Retina (tissue), 1 donor: ENCODE measurements at places on chromosomes 2 and 18.

GRCh38 chr2:195741191-195741590, 84.2 kb downstream of the SLC39A10 start:
- no peak for DNase-seq

GRCh38 chr2:8178911-8179310, 502.9 kb upstream of the ID2 start:
- no peak for DNase-seq

DNA sequence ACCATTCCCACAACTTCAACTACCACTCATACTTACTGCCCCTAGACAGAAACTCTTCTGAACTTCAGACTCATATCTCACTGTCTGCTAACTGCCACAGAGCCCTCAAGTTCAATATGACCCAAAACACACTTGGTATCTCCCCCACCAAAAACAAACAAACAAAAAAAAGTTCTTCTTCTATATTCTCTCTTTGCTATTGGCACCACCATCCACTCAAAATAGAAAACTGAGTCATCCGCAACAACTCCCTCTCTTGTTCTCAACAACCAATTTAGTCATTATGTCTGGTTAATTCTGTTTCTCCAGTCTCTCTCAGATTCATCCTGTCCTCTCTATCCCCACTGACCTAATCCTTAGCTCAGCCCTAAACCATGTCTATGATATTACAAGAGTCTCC, 7.2 kb upstream of the DCTN1 start:
- DNase-seq, result no peak

DNA sequence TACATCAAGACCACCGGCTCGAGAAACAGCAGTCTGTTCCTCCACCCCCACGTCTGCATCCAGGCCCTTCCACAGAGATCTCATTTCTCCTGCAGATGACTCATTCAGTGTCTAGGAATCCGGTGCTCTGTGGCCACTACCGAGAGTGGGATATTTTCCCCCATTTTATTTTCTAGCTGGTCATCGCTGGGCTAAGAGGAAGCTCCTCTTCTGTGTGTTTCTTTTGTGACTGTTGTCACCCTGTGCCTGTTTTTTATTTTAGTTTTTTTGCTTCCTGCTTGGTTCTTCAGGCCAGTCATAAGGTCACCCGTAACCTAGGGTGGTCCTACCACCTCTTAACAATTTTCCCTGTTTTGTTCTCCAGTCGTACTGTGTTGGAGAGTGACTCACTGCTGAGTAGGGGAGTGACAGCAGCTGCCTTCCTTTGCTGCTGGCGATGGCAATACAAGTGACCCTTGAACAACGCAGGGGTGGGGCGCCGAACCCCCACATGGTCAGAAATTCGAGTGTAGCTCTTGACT, 6.7 kb downstream of the RAMP1 start:
- DNase-seq, result no peak

DNA sequence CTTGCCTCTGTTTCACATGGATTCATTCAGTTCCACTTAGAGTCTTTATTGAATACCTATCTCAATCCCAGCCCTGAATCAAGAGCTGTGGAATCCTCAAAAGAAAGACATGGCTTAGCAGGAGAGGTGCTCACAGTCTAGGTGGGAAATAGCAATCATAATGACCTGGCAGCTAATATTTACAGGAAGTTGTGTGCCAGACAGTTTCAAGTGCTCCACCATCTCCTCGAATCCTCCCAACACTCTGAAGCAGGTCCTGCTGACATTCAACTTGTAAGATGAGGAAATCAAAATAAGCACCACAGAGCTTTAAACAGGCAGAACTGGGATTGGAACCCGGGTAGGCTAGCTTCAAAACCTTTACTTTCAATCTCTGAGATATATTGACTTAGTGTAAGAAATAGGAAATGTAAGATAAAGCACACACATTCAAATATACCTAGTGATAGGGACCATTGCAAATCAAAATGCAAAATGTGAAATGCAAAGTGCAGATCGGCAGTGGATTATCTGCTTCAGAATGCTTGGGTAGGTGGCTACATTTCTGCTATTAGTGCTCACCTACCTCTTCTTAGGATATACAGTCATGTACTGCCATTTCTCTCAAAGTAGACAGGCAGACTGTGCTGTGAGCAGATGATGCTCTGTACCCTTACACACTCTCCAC, 182.0 kb downstream of the PRKCE start:
- DNase-seq, result no peak
